ENCODE measurements at places on chromosomes 7 and 10.

DNA sequence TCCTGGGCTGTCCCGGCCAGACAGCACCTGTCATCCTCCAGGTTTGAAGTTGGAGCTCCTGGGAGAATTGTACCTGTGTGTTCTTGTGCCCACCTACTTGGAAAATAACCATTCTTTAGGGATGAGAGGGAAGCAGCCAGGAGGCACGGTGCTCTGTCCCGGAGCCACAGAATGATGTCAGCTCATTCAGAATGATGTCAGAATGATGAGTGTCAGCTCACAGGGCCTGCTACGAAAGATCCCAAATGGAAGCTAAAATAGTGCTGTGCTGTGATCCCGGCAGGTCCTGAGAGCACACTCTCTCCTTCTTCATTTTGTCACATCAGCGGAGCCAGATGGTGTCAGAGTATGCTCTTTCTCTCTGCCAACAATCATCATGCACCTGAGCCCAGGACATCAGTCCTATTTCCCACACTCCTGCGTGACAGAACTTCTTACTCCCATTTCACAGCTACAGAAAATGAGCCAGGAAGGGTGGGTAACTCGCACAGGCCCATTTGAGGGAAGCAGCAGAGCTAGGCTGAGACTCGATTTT lies 8.3 kb downstream of the ABCA13 start:
- DNase-seq, result no peak

- no peak for DNase-seq
Measured at GRCh38 chr10:3760083-3760482, 24.9 kb downstream of the KLF6 start.

DNA sequence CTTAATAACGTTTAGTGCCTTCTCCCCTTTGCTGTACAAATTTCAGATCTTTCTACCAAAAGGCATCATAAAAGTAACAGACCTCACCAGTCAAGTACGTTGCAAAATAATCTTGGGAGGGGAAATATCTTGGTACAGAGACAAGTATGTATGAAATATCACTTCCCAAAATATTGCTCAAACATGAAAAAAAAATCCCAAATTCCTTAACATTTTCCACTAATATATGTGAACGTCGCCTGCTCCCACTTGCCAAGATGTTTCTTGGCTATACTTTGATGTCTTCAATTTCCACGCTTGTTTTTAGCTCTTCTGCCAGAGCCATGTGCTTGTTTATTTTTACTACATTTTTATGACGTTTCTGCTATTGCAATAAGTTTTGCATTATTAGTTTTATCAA lies 223.5 kb downstream of the PLXNA4 start:
- no peak for DNase-seq

- no peak for DNase-seq
Measured at GRCh38 chr7:6644728-6645127, 7.6 kb downstream of the ZNF316 start.

DNA sequence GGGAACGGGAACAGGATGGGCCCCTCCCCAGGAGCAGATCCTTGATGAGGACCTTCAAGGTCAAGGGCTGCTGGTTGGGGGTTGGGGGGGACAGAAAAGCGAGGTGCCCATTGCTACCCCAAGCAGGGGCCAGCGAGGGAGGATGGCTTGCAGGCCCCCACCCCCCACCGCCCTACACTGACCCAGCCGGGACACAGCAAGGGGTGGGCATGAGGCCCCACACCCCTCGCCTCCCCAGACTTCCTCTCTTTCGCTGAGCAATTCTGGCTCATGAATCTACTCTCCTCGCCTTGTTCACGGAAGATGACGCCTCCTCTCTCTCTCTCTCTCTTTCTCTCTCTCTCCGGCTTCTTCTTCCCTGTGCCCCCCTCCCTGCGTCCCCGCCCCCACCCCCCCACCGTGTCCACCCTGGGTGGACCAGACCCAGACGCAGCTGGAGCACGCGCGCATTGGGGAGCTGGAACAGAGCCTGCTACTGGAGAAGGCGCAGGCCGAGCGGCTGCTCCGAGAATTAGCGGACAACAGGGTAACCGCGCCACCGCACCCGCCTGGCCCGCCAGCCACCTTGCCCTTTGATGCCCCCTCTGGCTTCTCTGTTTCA lies 81.1 kb upstream of the GTF2IRD1 start:
- no peak for DNase-seq

- DNase-seq, result no peak
Measured at GRCh38 chr10:96858706-96859050, 26.6 kb downstream of the LCOR start.

DNA sequence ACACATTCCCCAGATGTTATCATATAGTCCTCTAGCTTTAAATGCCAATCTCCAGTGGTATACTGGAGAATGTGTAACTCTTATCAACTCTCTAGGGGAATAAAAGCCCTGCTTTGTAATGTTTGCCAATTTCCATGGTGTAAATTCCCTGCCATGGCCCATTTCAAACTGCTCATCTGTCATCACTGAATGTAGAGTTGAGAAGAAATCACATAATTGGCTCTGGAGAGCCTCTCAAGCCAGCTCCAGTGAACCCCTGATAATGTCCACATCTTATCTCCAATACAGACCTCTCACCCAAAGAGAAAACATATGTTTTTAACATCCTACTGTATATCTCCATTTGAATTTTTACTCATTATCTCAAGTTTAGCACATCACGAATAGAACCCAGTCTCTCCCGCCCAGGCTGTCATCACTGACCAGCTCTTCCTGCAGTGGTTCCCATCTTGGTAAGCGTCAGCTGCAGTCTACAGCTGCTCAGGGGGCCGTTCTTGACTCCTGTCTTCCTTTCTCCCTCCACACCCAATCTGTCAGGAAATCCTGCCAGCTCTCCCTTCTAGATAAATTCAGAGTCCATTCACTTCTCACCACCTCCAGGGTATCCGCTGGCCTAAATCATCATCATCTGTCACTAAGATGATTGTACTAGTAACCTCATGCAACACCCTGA lies 332.4 kb downstream of the FRMD4A start:
- no peak for DNase-seq

DNA sequence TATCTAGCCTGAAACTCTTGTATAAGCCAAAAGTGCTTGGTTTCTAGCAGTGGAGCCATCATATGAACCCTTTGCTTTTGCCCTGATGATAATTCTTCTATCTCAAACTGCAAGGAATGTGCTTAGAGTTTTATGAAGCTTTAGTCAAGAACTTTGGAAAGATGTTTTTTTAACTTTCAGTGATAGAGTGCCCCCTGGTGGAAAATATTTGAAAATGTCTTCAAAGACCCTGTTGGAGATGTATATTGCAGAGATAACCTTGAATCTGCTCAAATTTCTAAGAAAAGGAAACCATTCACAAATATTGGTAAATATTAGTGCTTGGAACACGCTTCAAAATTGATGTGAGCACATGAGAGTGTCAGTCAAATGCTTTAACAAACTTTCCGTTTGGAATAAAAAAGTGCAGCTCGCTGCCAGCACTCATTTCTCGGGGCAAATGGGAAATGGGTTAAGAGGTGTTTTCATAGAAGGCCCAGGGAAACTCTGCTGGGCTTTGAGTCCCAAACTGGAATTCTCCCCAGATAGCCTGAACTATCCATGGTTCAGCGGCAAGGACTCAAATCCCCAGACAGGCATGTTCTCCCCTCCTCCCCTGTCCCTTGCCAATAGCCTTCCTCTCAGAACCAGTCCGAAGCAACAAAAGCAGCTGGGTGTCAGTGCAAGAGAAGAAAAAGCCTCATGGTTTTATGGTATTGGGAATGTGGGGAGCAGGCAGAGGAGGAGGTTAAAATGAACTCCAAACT lies 129.3 kb downstream of the MYOF start:
- DNase-seq, result no peak

DNA sequence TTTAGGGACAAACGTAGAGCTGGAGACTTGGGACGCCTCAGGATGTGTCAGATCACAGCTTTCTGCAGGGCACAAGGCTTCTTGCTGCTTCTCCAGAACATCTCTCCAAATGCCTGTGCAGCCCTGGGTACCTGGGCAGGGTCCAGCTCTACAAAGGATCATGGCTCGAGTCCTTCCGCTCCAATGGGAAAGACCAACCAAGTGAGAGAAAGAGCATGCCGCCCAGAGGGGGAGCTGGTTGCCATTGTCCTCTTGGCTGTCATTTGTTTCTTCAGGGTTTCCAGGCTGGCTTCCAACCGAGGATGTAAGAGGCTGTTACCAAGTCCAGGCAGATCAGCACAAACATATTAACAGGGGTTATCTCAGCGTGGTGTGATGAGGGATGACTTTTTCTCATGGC lies 5.6 kb upstream of the LEP start:
- no peak for DNase-seq

DNA sequence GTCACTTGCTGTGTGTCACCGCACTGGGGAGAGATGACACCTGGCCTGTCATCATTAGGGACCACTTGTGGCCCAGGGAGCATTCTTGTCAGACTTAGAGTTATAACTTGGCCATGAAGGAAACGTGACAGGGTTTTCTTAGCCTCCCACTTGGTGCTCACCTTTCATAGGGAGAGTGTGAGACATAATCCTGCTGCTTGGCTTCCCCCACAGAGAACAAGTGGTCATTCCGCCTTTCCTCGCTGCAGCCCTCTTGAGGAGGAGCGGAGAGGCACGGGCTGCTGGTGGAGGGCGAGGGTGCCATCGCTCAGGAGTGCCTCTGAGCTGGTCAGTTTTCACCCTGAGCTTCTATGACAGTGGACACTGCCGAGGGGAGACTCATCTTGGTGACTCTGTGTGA lies 125.0 kb upstream of the GJD4 start:
- DNase-seq, result no peak

- DNase-seq, result no peak
Measured at GRCh38 chr10:28761084-28761846, 83.9 kb downstream of the BAMBI start.

- DNase-seq, result no peak
Measured at GRCh38 chr7:138935465-138936011, 45.7 kb downstream of the KIAA1549 start.

- no peak for DNase-seq
Measured at GRCh38 chr10:48779546-48780152, 95.0 kb downstream of the WDFY4 start.
